PC-9 (cell line): ENCODE measurements at places on chromosomes 6 and 20.
A peak's percentile ranks its signal among the peaks of the same experiment; 100 is the strongest.

- no peak for DNase-seq
These were observed 8.5 kb upstream of the SLA2 start for GRCh38 chr20:36654506-36654905.

- DNase-seq, result peak; percentile 8
These were observed 64.2 kb upstream of the SLC35B3 start for GRCh38 chr6:8499540-8499939.

- no peak for DNase-seq
These were observed 184.9 kb upstream of the TENT5A start for GRCh38 chr6:81937296-81937937.

- no peak for DNase-seq
These were observed 191.1 kb downstream of the SLC24A3 start for GRCh38 chr20:19403549-19403948.

DNA sequence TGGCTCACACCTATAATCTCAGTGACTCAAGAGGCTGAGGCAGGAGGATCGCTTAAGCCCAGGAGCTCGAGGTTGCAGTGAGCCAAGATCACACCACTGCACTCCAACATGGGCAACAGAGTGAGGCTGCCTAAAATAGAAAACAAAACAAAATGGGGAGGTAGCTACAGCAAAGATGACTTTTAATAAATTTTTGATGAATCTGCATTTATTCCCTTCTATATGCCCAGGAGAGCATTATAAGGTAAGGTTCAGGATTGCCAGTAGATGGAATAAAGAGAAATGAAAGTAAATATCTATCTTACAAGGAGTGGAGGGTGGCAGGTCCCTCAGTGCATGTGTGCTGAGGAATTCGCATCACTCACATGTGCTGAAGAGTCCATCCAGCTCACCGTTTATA lies 24.2 kb downstream of the UNC5CL start:
- no peak for DNase-seq

DNA sequence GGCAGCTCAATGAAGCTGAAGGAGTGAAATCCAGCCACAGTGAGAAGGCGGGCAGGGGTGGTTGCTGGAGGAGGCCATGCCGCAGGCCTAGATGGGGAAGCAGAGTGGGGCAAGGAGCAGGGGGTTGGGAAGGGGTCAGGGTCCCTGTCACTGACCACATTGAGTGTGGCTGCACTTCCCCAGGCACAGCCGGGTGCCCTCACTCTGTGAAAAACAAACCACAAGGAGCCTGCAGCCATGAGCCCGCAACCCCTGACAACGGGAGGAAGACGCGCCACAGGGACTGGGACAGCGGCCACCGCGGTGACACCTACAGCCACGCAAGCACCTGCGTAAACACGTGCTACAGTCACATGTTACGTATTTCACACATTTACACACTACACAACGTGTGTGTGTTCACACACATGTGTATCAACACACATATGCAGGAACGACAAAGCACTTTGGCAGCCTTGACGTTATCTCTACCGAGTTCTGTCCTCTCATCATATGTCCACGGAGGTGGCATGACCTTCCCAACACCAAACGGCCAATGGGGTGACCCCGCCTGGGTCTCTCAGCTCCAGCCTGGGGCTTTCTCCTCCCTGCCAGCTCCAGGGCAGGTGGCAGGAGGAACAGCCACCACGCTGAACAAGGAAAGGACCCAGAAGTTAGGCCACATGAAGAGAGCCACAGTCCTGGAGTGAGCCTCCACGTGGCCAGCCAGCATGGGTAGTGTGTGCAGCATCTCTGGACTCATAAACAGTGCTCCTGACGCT lies 137.6 kb upstream of the RPS6KA2 start:
- no peak for DNase-seq

- no peak for DNase-seq
These were observed 368.6 kb downstream of the CDH26 start for GRCh38 chr20:60326821-60327220.

DNA sequence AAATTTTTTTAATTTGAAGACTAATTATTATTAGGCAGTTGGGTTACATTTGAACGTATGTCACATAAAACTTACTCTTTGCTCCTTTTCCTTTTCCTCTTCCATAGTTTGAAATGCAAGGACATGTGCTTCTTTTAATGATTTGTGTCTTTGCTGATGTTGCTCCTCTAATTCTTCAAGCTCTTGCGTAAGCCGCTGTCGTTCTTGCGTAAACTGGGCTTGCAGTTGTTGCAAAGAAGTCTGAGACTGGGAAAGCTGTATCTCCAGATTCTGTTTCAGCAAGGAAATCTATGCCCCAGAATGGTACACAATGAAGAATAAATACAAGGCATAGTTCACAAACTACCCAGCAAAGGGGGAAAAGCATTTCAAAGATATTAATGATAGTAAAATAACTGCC lies 45.1 kb upstream of the MCM9 start:
- DNase-seq, result no peak

DNA sequence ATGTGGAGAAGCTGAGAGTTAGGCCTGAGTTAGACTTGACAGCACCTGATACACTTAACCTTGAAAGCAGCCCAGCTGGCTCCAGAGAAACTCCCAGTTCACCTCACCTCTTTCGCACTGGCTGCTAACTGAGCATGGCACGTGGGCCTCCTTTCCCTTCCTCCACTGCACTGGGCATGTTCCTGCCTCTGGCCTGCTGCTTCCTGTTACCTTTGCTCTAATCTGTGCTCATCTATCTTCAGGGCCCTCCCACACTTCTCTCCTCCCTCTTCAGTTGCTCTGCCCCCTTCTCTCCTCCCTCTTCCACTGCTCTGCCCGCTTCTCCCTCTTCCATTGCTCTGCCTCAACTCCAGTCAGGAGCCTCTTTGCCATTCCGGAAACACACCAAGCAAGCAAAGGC lies 13.7 kb upstream of the UBE2V1 start:
- DNase-seq, result peak; percentile 46

GRCh38 chr20:1688886-1689538 lies 31.4 kb upstream of the SIRPG start:
- DNase-seq, result no peak

DNA sequence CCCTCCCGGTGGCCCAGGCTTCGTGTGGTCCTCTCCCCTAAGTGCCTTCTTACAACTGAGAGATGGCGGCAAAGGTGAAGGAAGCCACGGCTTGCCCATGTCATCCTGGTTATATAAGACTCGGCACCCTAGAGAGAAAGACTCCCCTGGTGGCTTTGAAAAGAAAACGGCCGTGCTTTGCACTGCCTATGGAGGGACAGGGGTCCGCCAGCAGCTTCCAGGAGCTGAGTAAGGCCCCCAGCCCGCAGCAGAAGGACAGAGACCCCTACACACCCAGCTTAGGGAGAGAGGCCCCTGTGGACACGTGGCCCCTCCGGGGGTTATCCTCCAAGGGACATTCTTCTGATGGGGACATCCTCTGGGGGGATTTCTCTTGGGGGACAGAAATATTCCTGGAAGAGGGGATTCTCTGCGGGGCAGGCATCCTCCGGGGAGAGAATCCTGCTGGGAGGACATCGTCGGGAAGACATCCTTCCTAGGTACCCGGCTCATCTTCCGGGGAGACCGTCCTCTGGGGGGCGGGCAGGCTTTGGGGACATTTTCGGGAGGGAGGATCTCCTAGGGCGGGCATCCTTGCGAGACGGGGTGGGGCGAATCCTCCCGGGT lies 511 bp upstream of the OGFR start:
- DNase-seq, result no peak

DNA sequence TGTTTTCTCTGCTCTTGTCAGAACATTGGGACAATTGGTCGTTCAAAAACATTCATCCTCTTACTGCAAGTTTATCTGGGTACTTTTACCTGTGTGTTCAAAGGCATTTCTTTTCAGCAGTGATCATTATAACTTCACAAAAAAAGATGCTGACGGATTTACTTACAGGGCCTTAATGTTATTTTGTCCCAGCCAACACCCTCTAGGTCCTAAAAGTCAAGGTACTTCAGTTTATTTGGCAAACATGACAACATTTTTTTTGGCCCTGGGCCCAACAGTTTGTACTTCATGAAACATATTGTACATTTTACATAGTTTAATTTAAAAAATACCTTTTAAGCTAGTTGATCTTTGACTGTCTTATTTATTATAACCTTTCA lies 241.2 kb upstream of the TAB2 start:
- no peak for DNase-seq

DNA sequence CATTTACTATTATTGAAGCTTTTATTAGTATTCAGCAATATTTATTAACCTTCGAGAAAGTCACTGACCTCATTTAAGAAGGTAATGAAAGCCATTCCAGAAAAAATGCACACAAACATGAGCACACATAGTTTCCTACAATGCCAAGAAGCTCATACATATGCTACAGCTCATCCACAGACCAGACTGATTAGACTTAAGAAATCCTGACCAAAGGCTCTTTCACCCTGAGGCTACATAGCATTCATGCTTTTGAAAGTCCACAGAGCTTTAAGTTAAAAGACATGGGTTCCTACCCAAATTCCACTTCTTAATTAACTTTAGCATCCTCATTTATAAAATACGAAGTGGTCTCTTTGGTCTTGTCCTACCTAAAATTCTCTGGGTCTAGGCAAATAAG lies 430.4 kb downstream of the TBC1D32 start:
- DNase-seq, result no peak

DNA sequence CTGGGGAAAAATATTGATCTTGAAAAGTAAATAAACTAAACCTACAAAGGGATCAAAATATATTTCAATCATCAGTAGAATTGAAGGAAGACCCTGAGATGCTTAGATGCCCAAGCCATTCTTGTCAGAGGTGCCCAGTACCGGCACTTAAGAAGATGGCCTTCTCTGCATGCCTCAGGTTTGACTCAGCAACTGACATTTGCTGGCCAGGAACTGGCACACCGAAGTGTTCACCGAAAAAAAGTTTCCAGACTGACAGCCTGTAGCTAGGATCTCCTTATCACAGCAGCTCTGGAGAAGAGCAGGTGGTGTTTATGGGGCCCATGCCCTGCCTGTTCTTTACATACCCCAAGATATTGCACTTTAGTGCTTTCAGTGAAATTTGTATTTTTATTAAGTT lies 203.2 kb downstream of the MOXD1 start:
- no peak for DNase-seq
